ENCODE measurements at places on chromosomes 13 and 19.

DNA sequence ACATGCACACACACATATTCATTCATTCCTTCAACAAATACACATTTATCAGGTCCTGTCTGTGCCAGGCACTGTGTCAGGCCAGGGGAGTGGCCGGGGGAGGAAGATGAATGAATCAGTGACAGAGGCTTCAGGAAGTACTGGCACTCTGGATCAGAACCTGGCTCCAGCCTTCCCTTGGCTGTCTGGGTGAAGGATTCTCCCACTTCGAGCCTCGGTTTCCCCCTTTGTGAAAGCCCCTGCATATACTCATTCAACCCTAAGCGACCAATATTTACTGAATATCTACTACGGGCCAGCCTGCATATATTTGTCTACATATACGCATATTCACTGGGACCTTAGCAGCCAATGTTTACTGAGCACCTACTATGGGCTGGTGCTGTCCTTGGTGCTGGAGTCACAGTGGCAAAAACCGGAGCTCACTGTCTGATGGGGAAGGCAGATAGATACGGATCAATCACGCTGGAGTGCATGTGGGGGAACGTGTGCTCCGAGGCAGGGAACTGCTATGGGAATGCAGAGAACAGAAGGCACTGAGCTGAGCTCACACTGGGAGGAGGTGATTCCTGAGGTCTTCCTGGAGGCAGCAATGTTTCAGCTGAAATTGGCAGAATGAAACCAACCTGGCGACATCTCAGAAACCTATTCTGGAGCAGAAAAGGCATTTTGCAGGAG is 636 bp upstream of the ZNF579 start:
- no peak for DNase-seq

GRCh38 chr13:51541037-51541436 is 43.2 kb upstream of the WDFY2 start:
- no peak for DNase-seq

GRCh38 chr19:10968527-10969135 is 7.8 kb downstream of the SMARCA4 start:
- no peak for DNase-seq

GRCh38 chr13:57634839-57635165 is 3.3 kb downstream of the PCDH17 start:
- no peak for DNase-seq

- no peak for DNase-seq
These were observed 21.8 kb upstream of the SLC7A10 start for GRCh38 chr19:33247441-33247819.

DNA sequence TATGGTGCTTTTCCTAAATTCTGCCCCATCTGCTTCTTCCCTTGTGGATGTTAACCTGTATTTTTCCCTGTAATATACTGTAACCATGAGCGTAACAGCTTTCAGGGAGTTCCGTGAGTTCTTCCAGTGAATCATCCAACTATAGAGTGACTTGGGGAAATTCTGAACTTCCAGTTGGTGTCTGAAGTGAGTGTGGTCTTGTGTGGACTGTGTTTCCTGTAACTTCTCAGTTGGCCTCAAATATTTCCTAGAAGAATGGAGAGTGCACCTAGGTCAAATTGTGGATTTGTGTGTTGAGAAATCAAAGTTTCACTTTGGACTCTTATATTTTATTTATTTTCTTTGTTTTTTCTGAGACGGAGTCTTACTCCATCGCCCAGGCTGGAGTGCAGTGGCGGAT is 11.0 kb upstream of the ZNF766 start:
- DNase-seq, result no peak
